ENCODE measurements at places on chromosomes 7 and 10. TPM values are rescaled to one million over a fixed set of nuclear protein-coding genes. Genes with fewer than 3 reads are reported as not detected.

DDC gene
- total RNA-seq = not detected

AIMP2 gene
- total RNA-seq = 112 TPM

OR6B1 gene
- not detected for total RNA-seq

ACBD7 gene
- 0.42 TPM for total RNA-seq

RBP3 gene
- not detected for total RNA-seq

ZCCHC24 gene
- 14.1 TPM for total RNA-seq

OPN4 gene
- not detected for total RNA-seq

OLAH gene
- total RNA-seq = not detected

PDZD8 gene
- total RNA-seq = 24.0 TPM

SPDYE6 gene
- total RNA-seq = not detected

CADPS2 gene
- 0.88 TPM for total RNA-seq

CDK1 gene
- total RNA-seq = 5.1 TPM

PNLIPRP2 gene
- total RNA-seq = not detected

CYP2E1 gene
- total RNA-seq = 0.45 TPM

CYP26A1 gene
- not detected for total RNA-seq

HOXA10 gene
- 14.6 TPM for total RNA-seq

AKR1C1 gene
- 60.1 TPM for total RNA-seq

POLR2J2 gene
- 4.5 TPM for total RNA-seq

SOSTDC1 gene
- total RNA-seq = not detected

PRSS37 gene
- total RNA-seq = not detected

ASL gene
- 20.2 TPM for total RNA-seq

ADAM8 gene
- 2.0 TPM for total RNA-seq

LFNG gene
- 6.8 TPM for total RNA-seq

CCZ1 gene
- 108 TPM for total RNA-seq

RBM48 gene
- 18.6 TPM for total RNA-seq

LLCFC1 gene
- total RNA-seq = not detected

ACSM6 gene
- not detected for total RNA-seq

NKX1-2 gene
- not detected for total RNA-seq

FBXO24 gene
- 0.21 TPM for total RNA-seq

KMT2E gene
- 51.7 TPM for total RNA-seq

NRG3 gene
- not detected for total RNA-seq

HERC4 gene
- total RNA-seq = 56.5 TPM

TMEM270 gene
- total RNA-seq = not detected

GNAI1 gene
- total RNA-seq = 42.4 TPM

PLXDC2 gene
- 16.2 TPM for total RNA-seq

CCL26 gene
- not detected for total RNA-seq

AHR gene
- total RNA-seq = 96.4 TPM

GRID2IP gene
- 0.27 TPM for total RNA-seq

MMRN2 gene
- total RNA-seq = 0.94 TPM

CDK14 gene
- 27.8 TPM for total RNA-seq

ARHGAP22 gene
- total RNA-seq = 42.8 TPM

SUFU gene
- 3.1 TPM for total RNA-seq

UCMA gene
- not detected for total RNA-seq

TWIST1 gene
- 24.7 TPM for total RNA-seq

GSAP gene
- 12.2 TPM for total RNA-seq
